NCI-H1436 (cell line): ENCODE measurements at places on chromosomes 6 and 20.

- DNase-seq, result no peak
These were observed 129.5 kb upstream of the CEP162 start for GRCh38 chr6:84356907-84357306.

- no peak for DNase-seq
These were observed 7.9 kb downstream of the RSPH4A start for GRCh38 chr6:116624036-116624805.

DNA sequence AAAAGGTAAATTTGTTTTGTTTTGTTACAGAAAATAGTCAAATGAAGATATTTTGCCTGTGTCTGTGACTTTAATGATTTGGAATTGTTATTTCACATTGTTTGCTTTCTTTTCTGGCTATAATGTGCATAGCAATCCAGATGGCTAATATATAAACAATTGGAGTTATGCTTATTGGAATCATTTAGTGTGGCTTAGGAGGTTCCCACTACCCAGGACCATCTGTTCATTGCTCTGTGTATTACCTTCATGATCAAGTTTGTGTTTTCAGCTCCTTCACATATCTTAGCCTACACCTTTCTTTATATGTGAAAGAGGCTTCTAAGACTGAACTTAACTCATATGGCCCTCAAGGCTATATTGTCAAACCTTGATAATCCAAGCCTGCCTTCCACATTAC lies 232.9 kb downstream of the BCKDHB start:
- no peak for DNase-seq

DNA sequence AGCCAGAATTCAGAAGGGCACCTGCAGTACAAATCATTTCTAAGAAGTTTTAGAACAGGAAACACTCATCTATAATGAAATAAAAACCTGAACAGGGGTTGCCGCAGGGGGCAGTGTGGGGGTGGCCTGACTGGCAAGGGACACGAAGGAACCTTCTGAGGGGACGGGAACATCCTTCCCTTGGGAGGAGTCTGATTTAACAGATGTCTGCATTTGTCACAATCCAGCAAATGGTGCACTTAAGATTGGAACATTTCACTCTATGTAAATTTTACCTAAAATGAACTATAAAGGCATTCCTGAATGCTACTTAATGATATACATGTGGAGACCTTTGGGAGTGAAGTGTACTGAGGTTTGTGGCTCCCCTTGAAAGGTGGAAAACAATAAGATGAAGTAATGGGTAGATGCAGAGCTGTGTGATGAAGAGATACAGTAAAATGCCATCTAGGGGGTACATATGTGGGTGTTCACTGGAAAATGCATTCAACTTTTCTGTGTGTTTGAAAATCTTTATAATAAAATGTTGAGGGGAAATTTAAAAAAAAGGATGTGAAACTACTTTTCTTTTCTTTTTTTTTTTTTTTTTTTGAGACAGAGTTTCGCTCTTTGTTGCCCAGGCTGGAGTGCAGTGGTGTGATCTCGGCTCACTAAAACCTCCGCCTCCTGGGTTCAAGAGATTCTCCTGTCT lies 89.5 kb downstream of the SNX5 start:
- peak; percentile 17 for DNase-seq

- no peak for DNase-seq
These were observed 26.0 kb downstream of the SLC17A9 start for GRCh38 chr20:62978561-62978943.

DNA sequence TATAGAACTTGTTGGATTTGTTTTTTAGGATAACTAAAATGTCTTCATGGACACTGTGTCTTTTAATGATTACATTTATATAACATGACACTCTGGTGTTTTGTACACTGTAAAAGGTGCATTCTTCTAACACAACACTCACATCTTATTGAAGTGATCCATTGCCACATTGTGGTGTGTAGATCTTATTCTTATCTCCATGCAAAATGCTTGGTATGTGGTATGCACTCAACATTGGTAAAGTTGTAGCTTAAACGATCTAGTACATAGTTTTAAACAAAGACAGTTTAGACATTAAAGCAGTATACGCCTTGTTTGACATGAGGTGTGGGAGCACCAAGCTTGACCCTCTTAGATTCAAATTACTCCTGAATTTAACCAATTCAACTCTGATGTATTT lies 84.7 kb downstream of the SASH1 start:
- no peak for DNase-seq

DNA sequence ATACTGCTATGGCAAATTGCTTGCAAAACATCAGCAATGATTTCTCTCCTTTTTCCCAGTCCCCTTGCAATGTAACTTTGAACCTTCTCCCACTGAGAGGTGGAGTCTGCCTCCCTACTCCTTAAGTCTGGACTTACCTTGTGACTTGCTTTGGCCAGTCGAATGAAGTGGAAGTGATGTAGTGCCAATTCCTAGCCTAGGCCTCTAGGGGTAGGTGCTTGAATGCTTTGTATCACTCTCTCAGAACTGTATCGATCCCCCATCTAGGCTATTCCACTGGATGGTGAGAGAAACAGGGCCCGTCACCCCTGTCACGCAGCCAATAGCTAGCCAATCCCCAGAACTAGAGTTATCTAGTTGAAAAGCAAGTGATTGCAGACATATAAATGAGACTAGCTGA lies 238.6 kb downstream of the BTBD3 start:
- DNase-seq, result no peak

DNA sequence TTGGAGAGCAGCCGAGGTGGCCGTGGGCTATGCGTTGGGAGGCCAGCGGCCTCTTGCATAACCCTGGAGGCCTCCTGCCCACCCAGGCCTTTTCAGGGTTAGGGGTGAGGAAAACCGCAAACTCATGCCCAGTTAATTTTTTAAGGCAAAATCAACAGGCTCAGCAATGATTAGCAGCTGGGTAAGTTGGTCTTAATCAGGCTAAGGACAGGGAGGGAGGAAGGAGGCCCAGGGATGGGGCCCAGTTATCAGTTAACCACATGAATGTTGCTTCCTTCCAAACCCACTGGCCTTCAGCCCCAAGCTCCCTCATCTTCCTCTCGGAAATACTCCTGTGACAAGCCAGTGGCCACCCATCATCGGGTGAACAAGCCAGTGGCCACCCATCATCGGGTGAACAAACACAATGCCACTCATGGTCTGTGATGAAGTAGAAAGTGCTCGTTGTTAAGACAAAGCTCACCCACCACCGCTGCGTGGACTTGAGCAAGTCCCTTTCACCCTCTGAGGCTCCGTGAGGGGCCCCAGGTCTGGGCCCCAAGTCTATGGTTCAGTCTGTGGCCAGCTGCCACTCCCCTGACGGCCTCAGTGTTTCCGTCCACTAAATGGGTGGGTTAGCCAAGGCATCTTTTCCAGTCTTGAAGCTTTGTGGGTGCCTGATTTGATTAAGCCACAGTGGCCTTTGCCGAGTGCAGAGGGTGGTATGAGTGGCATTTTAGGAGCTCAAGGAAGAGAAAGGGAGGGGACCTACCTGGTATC lies 39.4 kb downstream of the HNF4A start:
- DNase-seq, result no peak

DNA sequence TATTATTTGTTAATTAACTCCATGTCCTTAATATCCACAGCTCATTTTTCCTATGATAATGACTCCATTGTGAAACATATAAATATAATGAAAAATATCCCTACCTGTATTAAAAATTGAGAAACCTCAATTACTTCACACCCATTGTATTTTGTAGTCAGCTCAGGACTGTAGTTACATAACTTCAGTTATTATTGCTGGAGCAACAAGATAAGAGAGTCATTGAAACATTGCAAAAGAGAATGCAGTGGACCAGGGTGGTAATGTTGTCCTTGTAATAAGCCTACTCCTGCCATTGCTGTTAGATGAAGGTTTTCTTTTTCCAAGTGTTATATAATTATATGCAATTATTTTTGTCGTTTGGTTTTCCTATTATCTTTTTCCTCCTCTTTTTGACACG lies 184.4 kb downstream of the PRL start:
- no peak for DNase-seq

DNA sequence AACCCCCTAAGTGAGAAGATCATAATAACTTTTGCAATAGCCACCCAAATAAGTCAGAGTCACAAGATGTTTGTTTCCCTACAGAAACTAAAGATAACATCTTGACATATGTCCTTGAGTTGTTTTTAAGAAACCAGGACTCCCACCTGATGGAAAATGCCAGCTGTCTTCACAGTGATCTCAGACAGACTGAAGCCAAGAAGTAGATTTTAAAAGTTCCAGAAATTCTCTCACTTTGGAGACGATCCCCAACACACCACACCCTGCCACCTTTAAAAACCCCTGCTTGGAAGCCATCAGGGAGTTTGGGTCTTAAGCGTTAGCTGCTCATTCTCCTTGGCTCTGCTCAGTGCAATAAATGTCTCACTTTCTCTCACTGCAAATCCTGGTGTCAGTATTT lies 63.0 kb downstream of the GPR6 start:
- no peak for DNase-seq

GRCh38 chr20:53028337-53029007 lies 56.3 kb downstream of the TSHZ2 start:
- DNase-seq, result no peak

GRCh38 chr20:6705926-6706548 lies 61.4 kb upstream of the BMP2 start:
- no peak for DNase-seq

- no peak for DNase-seq
These were observed 209.3 kb upstream of the TAB2 start for GRCh38 chr6:149108038-149108748.

DNA sequence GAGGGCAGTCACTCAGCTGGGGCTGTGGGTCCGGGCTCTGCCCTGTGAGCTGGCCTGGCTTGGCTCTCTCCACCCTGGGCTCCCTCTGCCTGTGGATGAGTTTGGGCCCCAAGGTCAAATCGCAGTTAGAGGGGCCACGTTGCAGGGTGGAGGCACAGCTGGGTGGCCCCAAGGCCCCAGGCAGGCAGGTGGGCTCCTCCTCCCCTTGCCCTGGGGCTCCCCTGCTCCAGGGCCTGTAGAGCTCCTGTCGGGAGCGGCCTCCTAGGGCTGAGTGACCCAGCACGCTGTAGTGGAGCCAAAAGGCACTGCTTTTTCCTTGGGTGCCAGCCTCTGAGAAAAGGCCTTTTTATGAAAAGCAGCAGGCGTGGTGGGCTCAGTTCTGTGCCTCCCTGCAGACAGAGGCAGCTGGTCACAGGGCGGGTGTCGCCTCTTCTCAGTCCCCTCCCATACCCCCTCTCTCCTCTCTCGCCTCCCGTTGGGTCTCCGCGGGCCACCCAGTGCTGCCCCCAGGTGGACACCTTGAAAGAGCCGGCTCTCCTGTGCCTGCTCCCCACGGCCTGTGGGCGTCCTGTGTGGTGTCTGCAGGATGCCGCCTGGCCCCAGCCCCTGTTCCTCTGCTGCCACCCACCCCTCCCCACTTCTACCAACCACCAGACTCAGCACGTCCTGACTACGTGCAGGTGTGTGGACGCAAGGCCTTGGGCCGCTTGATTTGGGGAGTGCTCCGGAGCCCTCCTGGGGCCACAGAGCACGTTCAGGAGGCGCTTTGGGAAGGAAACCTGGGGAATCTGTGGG lies 13.2 kb downstream of the SS18L1 start:
- DNase-seq, result peak; percentile 28

DNA sequence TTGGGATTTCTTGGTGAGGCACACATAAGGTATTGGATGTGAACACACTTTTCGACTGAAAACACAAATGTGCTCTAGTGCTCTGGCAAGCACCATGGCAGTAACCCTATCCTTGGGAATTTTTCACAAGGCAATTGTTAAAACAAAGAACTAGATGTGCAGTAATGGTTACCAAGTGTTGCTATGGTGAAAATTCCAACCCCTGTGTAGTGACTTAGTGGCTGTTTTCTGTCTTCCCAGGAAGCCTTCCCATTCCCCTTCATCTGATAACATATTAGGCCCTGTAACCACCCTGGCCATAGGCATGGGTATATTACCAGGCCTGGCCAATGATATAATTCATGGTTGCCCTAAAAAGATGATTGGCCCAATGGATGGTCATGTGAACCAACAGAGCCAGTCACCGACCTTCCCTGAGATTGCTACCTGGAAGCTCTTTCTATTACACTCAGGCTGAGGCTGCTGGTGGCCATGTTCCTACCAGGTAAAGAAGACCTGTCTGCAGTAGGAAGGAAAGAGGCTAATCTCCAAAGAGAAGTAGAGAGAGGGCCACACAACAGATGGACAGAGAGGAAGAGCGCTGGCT lies 4.1 kb downstream of the C20orf202 start:
- no peak for DNase-seq

- no peak for DNase-seq
These were observed 123.2 kb downstream of the PRND start for GRCh38 chr20:4844751-4845465.

- peak; percentile 45 for DNase-seq
These were observed 413 bp downstream of the PTPRA start for GRCh38 chr20:2873747-2874041.

GRCh38 chr6:2767657-2768524 lies 2.7 kb downstream of the WRNIP1 start:
- DNase-seq, result no peak

GRCh38 chr20:62832212-62832922 lies 15.5 kb downstream of the COL9A3 start:
- peak; percentile 65 for DNase-seq

DNA sequence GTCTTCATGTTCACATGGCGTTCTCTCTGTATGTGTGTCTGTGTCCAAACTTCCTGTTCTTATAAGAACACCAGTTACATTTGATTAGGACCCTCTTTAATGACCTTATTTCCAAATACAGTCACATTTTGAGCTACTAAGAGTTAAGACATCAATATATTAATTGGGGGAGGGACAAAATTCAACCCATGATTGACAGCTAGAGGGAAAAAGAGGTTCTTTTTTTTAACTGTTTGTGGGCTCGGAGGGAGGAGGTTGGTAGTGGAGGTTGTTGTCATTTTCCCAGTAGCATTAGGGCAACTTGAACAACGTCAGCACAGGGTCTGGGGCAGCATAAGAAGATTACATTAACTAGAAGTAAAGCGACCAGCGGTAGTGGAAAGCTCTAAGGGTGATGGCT lies 2.3 kb upstream of the GMDS start:
- no peak for DNase-seq

GRCh38 chr20:20731000-20731944 lies 18.8 kb upstream of the RALGAPA2 start:
- DNase-seq, result no peak

- DNase-seq, result peak; percentile 49
These were observed 17.3 kb upstream of the ID1 start for GRCh38 chr20:31587545-31588389.

GRCh38 chr6:107803957-107804356 lies 20.2 kb downstream of the SCML4 start:
- DNase-seq, result no peak

- no peak for DNase-seq
These were observed 130.6 kb upstream of the DOK5 start for GRCh38 chr20:54344832-54345231.
